Fibroblast of upper back skin (primary cell): ENCODE measurements at places on chromosomes 5 and 9.

GRCh38 chr5:108681079-108681921 lies 66.4 kb upstream of the FER start:
- peak; percentile 77 for DNase-seq

DNA sequence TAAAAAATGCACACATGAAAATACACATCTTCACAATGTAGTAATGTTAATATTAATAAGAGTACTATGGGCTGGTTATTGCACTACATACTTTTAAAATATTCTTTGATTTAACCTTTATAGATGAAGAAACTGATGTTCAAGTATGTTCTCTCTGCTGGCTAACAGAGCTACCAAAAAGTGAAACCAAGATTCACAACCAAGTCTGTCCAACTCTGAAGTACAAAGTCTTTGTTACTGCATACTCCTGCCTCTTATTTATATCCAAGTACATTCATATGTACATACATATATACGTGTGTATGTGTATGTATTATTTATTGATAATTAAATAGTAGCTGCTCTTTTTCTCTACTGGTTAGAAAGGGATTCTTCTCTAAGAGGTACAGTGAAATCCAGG lies 325.6 kb downstream of the BNC2 start:
- DNase-seq = no peak

DNA sequence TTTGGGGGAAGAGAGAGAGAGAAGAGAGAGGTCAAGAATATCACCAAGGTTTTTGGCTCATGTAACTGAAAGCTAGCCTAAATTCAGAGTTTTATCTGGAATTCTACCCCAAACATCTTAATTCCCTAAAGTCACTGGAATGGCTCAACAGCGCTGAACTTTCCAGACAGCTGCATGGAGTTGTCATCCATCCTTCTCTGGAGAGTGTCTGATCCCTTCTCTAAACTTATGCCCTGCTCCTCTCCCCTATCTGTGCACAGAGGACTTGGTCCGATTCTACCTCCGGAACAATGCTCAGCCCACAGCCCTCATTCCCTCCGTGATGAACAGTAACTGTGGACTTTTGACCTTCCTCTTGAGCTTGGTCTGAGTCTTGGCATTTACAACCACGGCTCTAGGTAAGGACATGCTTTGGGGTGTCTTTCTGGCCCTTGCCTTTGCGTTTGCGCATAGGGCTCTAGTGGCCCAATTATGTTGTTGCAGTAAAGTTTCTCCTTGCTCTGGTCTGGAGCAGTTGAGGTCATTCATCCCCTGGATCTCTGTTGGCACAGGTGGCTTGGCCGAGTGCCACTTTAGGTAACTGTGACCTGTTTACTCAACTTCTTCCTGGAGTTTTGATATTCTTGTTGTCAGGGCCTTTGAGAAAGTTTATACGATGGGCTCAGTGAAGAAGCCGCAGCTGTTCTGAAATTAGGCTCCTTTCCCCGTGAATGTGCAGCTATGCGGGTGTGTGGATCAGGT lies 18.3 kb upstream of the CD180 start:
- DNase-seq = no peak

DNA sequence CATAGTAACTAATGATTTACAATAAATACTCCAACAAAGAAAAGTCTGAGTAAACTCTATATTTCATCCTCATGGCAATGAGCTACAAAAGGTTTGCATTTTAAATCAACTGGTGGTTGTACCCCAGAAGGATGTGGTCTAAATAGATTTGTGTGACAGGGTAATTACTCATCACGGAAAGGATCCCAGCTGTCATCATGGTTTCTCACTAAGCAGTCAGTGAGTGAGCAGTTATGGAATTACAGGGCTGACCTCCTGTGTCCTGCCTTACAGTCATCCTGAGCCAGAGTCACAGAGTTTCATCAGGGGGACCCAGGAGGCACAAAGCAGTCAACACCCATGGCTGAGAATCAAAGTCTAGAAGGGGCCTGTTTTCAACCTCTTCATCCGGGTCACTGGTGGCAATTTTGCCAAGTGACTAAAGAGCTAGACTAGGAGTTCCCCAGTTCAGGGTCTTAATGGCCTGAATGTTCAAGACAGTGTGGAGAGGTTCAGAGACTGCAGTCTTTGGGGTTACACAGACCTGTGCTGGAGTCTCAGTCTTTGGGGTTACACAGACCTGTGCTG lies 210.7 kb upstream of the SLC24A2 start:
- peak; percentile 94 for DNase-seq

DNA sequence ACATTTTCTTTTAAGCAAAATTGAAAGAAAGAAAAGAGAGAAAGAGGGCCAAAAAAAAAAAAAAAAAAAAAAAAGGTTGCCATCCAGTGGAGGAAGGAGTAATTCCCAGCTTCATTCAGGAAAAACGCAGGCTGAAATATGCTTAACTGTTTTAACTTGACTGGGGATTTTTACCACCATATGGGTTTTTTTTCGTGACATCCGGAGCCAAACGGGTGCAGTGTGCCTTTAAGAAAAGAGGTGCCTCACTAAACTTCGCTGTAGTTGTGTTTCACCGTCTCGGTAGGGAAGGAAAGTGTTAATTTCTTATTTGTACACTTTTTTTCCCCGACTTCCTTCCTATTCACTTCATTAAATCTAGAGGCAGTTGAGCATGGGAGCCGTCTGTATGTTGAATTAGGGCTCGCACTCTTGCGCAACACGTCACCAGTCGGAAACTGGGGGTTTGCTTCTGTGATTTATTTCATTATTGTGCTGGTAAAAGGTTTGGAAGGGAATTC lies 143.0 kb downstream of the SMARCA2 start:
- DNase-seq = peak; percentile 72

GRCh38 chr5:133799571-133800237 lies 168.7 kb downstream of the C5orf15 start:
- no peak for DNase-seq

DNA sequence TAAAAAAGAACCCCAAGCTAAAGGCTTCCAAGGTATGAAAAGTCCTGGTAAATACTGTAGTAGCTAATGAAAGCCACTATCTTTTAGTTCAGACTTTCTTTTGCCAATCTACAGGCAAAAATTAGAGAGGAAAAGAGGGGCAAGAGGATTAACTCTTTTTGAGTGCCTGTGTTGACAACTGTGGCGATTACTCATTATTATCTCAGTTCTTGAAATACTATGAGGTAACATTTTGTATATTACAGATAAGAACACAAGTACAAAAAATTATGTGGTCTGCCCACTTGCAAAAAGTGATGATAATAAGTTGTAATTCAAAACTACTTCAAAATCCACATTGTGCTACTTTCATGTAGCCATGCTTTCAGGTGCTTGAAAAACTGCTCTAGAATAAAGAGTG lies 144.0 kb downstream of the DTWD2 start:
- DNase-seq = no peak

GRCh38 chr5:96716716-96717115 lies 54.5 kb downstream of the CAST start:
- no peak for DNase-seq

DNA sequence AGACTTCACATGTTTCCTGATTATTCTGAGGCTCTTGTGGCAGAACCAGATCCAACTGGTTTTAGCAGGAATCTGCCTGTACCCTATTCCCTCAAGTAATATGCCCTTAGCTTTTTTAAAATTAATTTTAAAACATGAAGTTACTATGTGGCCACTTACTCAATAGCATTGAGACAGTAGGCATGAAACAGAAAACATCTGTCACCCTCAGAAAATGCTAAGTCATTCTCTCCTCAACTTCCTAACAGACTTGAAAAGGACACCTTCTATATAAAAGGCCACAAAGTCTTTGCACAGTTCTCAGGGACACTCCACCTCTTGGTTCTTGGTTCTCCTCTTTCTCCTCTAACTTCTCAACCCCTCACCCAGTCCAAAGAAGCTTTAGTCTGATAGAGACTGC lies 277.8 kb downstream of the RAB3C start:
- DNase-seq = no peak

GRCh38 chr5:111530298-111530740 lies 18.0 kb upstream of the STARD4 start:
- peak; percentile 82 for DNase-seq

DNA sequence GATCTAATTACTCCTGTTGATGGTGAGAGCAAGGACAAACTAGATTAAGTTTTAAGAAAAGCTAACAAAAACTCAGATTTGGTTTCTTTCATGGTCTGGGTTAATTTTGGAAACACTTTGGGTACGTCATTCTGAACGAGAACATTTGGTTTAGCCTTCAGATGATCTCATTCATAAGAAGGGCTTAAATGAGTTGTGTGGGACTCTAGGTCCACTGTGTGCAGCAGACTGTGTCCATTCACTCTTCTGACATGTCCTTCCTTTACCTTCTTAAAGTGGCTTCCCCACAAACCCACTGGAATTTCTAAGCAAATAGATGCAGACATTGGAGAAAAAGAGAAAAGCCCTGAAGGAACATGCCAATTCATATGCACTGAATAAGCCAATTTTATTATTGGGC lies 96.8 kb downstream of the FBXO4 start:
- peak; percentile 11 for DNase-seq

- no peak for DNase-seq
Measured at GRCh38 chr5:64108674-64109073, 57.0 kb upstream of the RNF180 start.

DNA sequence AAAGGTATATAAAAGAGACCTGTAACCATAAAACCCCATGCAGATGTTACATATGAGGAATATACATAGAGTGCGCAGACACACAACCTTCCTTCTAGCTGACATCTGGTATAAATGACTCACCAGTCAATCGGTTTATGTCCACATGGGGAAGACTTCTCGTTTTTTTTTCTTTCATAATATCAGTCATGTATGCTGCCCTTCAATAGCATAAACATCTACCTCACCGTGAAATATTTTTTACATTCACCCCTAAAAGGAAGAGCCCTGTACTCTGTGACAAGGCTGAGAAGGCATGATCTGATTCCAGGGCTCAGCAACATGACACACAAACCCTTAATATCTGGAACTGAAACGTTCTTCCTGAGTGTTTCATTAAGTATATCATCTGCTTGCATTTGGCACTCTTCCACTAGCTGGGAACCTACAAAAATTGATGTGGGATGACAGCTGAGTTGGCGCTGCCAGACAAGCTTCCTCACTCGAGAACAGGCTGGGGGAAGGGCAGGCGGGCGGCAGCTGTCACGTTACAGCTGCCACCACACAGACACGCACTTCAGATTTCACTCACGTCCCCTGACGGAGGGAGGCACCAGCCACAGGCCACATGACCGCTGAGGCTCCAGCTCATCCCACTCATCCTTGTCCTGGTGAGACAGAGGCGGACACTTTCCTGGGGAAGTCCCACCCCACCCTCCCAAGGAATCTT lies 74.2 kb downstream of the SHB start:
- DNase-seq = peak; percentile 81

DNA sequence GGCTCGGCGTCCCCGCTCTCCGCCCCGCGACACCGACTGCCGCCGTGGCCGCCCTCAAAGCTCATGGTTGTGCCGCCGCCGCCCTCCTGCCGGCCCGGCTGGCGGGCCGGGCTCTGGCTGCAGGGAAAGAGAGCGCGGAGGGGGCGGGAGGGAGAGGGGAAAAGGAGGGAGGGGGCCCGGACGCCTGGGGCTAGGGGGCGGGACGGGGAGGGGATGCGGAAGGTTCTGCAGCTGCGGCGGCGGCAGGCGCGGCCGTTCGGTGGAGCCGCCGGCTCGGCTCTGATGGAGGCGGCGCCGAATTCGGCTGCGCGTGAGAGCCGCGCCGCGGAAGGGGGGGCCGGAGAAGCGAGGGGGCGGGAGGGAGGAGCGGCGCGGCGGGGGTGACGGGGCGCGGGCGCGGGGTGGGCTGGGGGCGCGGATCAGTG lies at the start of gene MARCHF11:
Gene MARCHF11, minus strand, starts transcription at position 281 of the 425 bp plus-strand sequence. Its CDS starts 216 bp downstream, at position 65.
- DNase-seq = no peak

- peak; percentile 65 for DNase-seq
Measured at GRCh38 chr5:80238778-80239679, 16.8 kb downstream of the SERINC5 start.

DNA sequence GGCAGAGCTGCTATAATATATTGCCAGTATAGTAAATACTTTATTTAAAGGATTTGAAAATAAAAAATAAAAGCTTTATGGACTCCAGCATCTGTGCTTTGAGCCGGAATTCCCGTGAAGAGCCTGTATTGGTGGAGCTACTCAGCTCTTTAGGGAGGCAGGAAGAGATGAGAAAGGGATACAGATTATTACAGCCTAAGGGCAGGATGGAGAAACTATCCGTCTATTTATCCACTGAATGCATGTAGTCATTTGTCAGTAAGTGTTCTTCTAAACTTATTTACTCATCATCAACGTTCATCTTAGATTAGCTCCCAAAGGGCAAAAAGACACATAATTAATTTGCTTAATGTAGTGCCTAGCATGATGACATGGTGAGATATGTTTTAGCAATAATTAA lies 48.4 kb downstream of the SLC1A1 start:
- DNase-seq = no peak

DNA sequence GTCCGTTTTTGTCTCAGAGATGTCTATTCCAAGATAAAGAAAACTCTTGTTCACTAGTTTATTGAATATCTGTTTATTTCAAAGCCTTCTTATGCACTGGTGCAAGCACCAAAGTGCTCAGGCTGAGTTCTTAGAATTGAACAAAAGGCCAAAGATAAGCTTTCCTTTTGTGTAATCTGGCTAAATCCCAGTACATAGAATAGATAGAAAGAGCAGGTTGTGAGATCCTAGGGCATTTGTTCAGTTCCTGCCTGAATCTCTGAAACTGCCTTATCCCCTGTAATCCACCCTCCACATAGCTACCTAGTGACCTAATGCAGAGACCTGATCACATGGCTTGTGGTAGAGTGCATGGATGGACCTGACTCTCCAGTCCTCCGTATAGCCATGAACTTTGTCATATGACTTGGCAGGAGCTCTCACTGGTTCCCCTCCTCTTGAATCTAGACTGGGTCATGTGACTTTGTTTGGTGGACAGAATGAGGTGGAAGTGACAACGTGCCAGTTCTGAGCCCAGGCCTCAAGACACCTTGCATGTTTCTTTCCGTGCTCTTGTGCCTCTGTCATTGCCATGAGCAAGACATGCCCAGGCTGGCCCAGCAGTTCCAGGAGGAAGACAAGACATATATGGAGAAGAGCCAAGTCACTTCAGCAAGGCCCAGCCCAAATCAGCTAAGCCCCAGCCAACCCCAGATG lies 139.3 kb upstream of the SHB start:
- DNase-seq = no peak

DNA sequence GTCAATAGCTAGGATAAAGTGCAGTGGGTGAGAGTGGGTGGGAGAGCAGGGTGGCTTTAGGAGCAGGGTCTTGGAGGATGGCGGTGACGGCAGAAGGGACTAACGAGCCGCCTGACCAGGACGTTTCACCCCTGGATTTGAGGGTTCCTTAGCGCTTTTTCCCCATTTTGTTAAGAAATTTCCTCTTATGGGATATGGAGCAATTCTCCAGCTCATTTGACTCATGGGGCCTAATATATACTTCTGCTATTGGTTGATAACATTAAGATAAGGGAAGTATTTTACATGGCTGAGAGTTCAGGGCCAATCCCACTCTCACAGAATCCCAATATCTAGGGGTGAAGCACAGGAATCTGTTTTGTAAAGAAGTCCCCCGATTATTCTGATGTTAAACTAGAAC lies 17.6 kb downstream of the CD180 start:
- no peak for DNase-seq

- DNase-seq = peak; percentile 77
Measured at GRCh38 chr5:94471521-94471920, 146.9 kb downstream of the KIAA0825 start.

GRCh38 chr5:1490376-1490775 lies 33.4 kb downstream of the LPCAT1 start:
- no peak for DNase-seq
